ENCODE measurements at places on chromosomes 4 and X.

GRCh38 chr4:72938516-72938915, 131.0 kb downstream of the COX18 start:
- DNase-seq: no peak

DNA sequence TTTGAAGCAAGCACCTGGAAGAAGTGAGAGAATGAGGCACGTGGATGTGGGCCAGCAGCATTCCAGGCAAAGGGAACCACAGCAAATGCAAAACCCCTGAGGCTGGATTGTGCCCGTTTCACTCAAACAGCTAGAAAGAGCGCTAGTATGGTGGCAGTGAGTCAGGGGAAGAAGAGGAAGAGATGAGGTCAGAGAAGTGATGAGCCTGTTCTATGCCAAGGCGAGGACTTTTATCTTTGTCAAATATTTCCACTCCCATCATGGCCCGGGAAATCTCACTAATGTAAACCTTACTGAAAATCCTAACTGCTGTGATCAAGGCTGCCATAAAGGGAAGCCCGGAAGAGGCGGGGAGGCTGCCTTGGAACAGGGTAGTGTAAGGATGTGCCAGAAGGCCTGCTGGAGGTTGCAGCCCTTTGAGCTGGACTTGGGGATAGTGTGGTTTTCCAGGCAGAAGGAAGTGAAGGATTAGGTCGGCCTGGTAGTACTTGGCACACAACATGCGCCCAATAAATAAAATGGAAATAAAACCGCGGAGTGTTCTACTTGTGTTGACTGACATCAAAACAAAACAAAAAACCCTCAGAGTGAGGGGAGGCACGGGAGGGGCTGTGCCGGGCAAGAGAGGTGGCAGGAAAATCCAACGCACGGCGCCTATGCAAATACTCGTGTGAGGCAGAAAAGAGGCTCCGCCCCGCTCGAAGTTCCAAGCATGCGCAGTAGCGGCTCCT, 1.2 kb upstream of the CDK16 start:
- DNase-seq: peak; percentile 55

DNA sequence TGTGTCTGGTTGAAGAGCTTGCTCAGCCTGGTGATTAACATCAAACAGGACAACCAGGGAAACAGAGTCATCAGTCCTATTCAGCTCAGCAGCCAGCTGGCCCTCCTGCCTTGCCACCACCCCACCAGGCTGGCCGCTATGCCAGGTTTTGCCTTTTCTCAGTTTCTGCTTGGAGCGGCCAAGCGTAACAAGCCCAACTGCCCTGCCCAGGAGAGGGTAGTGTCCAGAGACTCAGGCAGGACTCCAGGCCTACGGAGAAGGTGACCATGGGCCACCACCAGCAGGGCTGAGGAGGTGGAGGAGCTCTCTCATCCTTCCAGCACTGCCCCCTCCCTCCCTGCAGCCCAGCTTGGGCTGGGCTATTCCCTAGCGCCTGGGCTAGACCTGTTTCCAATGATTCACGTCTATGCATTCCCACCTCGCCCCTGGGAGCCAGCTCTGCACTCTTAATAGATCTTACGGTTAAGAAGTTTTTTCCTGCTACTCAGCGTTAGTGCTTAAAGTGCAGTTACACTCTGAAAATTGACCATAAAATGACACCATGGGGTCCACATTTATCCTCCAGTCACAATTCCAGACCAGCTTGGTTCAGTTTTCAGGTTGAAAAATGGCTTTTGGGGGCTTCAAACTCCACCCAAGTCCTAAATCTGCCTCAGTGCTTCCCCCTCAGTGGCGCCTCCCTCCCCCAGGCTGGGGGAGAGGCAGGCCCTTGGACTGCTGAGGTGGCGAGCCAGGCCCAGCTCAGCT, 124.0 kb upstream of the PJA1 start:
- DNase-seq: peak; percentile 62

GRCh38 chr4:185838104-185838452, 26.1 kb upstream of the SORBS2 start:
- DNase-seq: no peak

DNA sequence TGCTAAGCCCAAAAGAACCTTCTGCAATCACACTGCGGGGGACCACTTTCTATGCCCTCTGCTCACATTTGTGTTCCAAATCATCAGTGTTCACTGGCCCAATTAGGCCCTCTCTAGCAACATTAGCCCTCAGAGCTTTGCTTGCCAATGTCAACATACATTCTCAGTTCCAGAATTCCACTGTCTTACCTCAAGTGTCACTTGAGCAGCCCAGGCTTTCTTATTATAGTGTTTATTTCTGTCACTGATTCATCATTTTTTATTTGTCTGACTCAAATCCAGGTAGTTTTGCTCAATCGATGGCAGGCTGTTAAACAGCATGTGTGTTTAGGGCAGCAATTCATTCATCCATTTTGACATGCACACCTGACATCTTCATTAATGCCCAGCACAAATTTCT, 291.2 kb downstream of the TEX13A start:
- DNase-seq: no peak

GRCh38 chrX:147917700-147918695, 6.3 kb downstream of the FMR1 start:
- peak; percentile 16 for DNase-seq

DNA sequence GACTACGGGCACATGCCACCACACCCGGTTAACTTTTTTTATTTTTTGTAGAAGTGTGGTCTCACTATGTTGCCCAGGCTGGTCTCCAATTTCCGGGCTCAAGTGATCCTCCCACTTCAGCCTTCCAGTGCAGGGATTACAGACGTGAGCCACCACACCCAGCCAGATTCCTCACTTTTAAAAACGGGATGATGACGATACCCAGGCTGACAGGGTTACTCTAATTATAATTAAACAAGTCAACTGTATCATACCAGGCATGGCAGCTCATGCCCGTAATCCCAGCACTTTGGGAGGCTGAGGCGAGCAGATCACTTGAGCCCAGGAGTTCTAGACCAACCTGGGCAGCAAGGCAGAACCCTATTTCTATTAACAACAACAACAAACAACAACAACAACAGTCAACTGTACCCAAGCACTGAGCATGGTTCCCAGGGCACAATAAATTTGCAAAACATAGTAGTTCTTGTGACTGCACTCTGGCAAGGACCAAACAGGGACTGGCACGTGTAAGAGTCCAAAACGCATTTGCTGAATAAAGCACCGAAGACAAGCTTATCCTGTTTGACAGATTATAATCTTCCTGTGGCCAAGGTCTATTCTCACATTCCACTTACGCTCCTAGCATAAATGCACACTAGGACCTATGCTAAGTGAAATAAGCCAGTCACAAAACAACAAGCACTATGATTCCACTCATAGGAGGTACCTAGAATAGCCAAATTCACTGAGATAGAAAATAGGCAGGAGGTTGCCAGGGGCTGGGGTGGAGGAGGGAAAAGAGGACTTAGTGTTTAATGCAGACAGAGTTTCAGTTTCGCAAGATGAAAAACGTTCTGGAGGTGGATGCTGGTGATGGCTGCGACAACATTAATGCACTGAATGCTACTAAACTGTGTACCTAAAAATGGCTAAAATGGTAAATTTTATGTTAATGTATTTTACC, 77.5 kb downstream of the IRF2 start:
- DNase-seq: no peak

DNA sequence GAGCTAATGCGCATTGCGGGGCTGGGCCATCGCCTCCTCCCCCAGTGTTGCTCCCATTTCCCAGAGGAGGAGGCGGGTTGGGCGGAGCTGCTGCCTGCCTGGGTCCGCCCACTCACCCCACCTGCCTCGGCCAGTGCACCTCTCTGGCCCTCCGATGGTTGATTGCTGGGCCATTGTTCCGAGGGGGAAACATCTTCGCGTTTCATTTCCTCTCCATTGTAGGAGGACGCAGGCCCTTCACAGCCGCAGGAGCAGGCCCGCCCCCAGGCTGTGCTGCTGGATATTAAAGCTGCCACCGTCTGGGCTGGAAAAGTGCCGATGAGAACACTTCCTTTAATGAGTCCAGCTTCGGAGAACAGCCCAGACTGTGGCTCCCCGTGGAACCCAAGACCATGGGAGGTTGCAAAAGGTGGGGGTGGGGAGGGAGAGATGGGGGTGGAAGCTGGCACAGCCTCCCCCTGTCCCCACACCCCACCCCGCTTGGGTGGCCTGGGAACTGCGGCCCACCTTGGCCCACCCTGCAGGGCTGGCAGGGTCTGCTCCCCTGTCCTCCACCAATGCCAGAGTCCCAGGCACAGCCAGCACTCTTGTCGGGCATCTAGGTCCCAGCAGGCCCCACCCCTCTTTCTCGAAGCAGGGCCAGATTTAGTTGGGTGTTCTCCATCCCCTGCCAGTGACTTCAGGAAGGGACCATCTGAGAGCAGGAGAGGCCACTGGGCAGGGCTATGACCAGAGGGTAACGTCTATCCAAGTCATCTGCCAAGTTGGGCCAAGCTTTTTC, 96.6 kb downstream of the ADRA2C start:
- DNase-seq: no peak

DNA sequence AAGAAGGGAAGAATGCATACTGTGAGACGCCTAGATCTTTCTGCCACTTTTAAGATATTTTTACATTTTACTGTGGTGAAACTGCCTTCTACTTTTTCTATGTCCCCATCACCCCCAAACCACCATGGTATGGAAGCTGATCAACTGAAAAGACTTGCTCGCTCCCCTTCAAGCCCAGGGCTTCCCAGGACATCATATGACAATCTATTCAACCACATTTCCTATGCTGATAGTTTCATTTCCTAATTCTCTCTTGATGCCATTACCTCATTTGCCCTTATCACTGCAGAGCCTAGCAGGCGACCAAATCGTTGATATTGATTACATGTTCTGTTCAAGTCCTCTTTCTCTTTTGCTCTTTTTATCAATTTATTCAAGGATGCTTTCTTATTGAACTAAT, 40.1 kb upstream of the KLHL34 start:
- no peak for DNase-seq

- no peak for DNase-seq
Measured at GRCh38 chrX:46642145-46642544, 68.6 kb downstream of the CHST7 start.

DNA sequence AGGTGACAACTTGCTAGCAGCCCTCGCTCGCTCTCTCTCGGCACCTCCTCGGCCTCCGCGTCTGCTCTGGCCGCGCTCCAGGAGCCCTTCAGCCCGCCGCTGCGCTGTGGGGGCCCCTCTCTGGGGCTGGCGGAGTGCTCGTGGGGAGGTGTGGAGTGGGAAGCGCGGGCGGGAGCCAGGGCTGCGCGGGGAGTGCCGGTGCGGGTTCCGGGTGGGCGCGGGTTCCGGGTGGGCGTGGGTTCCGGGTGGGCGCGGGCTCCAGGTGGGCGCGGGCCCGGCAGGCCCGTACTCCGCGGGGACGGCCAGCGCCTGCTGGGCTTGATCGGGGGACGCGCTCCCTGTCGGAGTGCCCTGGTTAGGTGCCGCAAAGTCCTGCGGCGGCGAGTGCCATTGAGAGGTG, 384.3 kb downstream of the GPM6A start:
- DNase-seq: no peak

GRCh38 chrX:143934542-143934941, 50.7 kb downstream of the UBE2NL start:
- no peak for DNase-seq

GRCh38 chr4:112813790-112814189, 176.8 kb downstream of the LARP7 start:
- DNase-seq: peak; percentile 78

GRCh38 chr4:156941940-156942548, 29.6 kb downstream of the PDGFC start:
- DNase-seq: peak; percentile 97

DNA sequence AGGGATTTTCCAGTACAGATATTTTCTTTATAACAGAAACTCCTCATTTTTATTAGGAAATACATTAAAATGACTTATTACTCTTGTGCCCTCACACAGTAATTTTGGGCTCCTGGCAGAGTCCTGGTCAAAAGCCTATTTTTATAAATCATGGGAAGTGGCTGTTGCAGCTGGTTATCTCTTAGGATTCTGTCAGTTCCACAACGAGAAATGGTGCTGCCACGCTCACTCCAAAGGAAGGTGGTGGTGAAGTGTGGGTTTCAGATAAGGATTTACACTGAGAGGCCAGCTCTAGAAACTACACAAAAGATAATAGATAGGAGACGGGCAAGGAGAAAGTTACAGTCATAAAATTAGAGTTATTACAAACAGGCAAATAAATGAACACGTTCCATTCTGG, 159.2 kb upstream of the FAM241A start:
- DNase-seq: no peak

DNA sequence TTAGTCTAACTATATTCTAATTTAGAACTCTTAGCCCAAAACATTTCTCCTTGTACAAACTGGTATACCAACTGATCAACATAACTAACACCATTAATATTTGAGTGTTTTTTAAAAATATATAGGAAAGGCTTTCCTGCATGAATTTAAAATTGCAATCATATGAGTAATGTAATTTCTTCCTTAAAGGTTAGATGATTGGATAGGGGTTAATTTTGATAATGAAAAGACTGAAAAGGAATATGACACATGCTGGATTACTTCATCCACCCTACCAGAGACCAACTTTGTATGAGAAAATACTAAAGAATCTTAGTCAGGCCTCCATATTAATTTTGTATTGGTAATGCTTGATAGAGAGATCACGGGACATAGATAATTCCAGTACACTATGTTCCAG, 25.1 kb upstream of the PLS3 start:
- no peak for DNase-seq

DNA sequence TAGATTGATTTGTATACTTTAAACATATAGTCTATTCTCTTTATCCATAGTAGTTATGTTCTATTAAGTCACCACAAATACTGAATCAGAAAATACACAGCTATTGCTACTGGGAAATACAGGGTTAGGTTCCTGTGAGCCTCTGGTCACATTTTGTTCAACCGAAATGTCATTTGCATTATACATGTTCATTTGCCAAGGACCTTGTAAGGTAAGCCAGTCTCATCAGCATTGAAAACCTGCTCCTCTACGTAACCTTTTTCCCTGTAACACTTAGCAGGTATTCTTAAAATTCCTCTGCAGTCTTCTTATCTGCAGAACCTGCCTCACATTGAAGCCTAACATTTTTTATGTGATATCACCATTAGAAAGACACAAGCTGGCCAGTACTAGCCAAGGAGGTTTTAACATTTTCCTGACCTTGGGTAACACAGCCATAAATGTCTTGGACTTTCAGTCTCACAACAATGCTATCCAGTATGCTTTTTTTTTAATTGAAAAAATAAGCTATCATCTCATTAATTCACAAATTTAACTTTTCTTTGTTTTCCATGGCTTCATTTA, 765.7 kb upstream of the IGFBP7 start:
- DNase-seq: no peak
